ENCODE measurements at places on chromosomes 1 and 21.

GRCh38 chr1:197144570-197145325 is 1.7 kb downstream of the ASPM start:
- DNase-seq, result no peak

GRCh38 chr1:45792744-45793143 is 10.7 kb upstream of the MAST2 start:
- DNase-seq, result no peak

GRCh38 chr1:159015440-159015909 is 5.8 kb downstream of the IFI16 start:
- no peak for DNase-seq

DNA sequence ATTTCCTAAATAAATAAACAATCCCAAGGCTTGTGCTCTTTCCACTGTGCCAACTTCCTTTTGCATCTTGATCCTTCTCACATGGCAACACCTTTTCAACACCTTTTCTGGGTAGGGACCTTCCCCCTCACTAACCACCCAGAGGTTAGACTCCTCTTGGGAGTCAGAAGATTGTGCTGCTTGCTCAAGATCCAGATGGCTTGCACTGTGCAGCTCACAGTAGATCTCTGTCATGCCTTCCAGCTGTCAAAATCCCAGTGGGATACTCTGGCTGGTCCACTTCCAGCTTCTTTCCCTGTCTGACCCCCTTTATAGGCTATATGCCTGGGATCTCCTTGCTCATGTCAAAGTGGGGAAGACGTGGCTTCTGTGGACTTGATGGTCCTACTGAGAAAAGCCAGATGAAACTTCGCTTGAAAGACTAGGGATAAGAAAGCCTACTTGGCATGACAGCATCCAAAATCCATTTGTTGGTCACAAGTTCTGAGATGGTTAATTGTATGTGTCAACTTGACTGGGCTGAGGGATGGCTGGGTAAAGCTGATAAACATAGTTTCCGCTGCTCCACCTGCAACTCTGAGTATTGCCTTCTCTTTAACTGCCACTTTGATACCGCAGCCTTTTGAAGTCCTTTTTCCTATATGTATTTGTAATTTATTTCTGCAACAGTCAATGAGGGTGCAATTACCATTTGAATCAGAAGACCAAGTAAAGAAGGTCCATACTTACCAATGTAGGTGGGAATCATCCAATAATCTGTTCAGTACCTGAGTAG is 74.5 kb downstream of the S1PR1 start:
- DNase-seq, result no peak

DNA sequence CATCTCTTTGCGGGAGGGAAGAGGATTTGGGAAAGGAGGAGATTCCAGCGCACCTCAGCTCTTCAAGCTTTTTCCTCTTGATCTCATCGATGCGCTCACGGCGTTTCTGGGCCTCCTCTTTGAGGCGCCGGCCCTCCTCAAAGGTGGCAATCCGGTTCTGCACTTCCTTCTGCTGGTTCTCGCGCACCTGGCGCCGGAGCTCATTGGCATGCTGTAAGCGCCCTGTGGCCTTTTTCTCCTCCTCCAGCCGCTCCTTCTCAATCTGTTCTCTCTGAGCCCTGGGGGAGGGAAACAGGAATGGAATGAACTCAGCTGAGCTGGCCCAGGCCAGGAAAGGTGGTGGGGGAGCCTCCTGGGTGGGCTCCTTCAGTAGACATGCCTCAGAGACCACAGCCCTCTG is 10.4 kb upstream of the VSIG8 start:
- no peak for DNase-seq

GRCh38 chr1:156708218-156708661 is 2.9 kb upstream of the CRABP2 start:
- DNase-seq, result peak; percentile 76

- DNase-seq, result peak; percentile 74
Observed at GRCh38 chr1:15386164-15386749, 23.4 kb upstream of the EFHD2 start.

DNA sequence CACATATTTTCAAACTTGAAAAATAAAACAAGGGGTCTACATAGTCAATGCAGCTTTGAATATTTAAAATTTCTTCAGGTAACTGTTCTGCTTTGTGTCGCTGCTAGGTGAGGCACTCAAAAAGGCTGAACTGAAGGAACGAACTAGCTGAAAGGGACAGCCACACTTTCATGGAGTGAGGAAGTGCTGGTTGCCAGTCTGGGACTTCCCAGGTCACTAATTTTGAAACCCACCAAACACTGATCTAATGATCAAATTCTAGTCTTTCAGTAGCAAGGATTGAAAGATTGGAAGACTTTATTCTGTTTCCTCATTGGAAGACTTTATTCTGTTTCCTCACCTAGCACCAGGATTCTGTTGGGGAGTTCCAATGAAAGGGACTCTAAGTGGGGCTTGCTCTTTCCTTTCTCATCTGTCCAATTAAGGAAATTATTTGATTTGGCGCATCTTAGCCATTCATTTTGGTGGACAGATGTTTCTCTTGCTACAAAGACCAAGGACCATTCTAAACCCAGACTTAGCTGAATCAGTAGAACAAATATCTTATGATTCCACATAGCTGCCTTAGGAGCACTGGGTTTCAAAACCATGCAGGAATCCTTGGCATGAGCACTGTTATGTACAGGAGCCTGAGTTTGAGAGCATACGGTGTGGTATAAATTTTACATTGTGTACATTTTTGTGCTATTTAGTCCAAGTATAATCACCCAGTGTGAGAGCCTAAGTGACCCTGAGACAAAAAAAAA is 10.9 kb upstream of the ARID1A start:
- no peak for DNase-seq

GRCh38 chr1:208154679-208155642 is 89.2 kb downstream of the PLXNA2 start:
- DNase-seq, result peak; percentile 48

DNA sequence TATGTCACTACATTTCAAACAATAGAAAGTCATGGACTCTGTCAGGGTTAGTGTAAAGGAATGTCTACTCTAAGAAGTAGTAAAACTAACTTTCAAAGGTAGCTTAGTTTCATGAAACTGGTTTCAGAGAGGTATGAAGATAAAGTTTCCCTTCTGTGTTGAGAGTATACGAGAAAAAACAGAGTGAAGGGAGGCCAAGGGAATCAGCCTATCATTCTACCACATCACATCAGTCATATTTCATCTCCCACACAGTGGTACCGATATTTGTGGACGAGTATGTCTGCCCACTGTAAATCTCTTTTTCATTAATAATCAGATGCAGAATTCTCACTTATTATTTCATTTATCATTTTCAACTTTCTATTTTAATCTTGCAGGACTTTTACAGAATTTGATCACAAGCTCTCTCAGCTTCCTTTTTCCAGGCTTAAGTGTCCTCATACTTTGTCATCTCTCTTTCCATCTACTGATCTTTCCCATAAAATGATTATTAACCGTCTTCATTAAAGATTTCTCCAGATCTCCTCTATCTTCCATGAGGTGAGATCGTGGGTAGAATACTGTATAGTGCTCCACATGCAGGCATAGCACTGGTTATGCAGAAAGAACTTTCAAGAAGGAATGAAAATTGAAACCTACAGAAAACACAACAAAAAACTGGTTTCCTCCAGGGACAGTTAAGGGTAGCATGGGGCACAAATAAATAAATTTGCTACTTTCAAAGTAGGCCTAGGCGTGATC is 11.5 kb upstream of the IFI16 start:
- DNase-seq, result no peak

DNA sequence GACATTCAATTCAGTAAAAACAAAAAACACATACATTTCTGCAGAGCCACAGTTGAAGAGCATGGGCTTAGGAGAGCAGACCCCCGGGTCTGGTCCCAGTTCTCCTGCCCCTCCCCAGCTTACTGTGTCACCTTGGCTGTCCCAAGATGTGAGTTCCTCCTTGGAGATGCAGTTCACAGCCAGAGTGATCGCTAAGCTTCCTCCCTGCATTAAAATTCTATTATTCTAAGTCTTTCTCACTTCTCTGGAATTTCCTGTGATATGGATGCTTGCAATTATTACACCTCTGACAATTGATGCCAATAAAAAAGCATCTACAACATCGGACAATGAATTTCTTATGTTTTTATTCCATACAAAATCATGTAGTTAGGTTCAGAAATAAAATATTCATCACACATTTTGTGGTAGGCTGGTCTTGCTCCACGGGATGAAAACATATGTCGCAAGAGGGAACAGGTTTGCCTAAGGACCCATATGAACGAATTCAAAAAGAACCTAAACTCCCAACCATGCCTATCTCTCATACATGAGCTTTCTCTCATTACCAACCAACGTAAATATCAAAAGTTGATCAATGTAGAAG is 328.5 kb upstream of the RUNX1 start:
- DNase-seq, result no peak

GRCh38 chr21:25625036-25625435 is 14.0 kb upstream of the JAM2 start:
- no peak for DNase-seq

DNA sequence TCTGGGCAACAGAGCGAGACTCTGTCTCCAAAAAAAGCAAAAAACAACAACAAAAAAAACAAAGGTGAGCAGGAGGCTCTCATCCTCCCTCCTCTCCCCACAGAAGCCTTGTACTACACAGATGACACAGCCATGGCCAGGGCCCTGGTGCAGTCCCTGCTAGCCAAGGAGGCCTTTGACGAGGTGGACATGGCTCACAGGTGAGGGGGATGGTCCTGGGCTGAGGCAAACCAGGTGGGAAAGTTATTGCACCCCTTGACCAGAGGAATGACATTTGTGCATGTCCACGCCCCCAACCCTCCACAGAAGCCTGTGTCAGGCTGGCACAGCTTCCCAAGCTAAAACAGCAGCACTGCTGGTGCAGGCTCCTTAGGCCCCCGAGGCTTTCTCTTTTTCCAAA is 2.4 kb downstream of the ADPRS start:
- no peak for DNase-seq

- no peak for DNase-seq
Observed at GRCh38 chr21:30714946-30715345, 3.6 kb downstream of the KRTAP21-3 start.

GRCh38 chr1:223229756-223230155 is 86.7 kb upstream of the TLR5 start:
- DNase-seq, result no peak

GRCh38 chr1:217590598-217590997 is 40.3 kb downstream of the GPATCH2 start:
- no peak for DNase-seq

- no peak for DNase-seq
Observed at GRCh38 chr1:94434365-94435045, 16.3 kb downstream of the ABCD3 start.

DNA sequence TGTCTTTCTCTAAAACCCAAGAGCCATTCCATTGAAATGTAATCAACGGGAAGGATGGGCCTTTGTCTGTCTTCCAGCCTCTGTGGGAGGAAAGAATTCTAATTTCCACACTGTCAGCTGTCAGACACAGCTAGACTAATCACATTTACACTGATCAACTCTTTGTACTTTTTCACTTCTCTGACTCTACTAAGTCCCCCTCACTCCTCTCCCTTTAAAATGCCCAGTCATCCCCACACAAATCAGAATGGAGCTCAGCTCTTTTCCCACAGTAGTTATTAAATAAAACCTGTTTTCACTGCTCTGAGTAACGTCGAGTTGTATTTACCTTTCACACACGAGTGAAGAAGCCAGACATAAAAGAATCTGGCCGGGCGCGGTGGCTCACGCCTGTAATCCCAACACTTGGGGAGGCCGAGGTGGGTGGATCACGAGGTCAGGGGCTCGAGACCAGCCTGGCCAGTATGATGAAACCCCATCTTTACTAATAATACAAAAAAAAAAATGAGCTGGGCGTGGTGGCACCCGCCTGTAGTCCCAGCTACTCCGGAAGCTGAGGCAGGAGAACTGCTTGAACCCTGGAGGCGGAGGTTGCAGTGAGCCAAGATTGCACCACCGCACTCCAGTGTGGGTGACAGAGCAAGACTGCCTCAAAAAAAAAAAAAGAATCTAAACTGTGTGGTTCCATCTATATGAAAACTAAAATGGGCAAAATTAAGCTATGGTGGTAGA is 13.3 kb downstream of the ZBTB8OS start:
- peak; percentile 81 for DNase-seq

GRCh38 chr1:211610779-211611556 is 32.0 kb upstream of the SLC30A1 start:
- DNase-seq, result no peak

- peak; percentile 26 for DNase-seq
Observed at GRCh38 chr1:13478692-13479091, 35.1 kb downstream of the LRRC38 start.

GRCh38 chr1:42586016-42586415 is 72.2 kb upstream of the PPIH start:
- DNase-seq, result no peak

- DNase-seq, result peak; percentile 70
Observed at GRCh38 chr1:25922056-25922970, 16.1 kb upstream of the STMN1 start.

GRCh38 chr1:218779341-218780100 is 394.2 kb upstream of the LYPLAL1 start:
- DNase-seq, result no peak

DNA sequence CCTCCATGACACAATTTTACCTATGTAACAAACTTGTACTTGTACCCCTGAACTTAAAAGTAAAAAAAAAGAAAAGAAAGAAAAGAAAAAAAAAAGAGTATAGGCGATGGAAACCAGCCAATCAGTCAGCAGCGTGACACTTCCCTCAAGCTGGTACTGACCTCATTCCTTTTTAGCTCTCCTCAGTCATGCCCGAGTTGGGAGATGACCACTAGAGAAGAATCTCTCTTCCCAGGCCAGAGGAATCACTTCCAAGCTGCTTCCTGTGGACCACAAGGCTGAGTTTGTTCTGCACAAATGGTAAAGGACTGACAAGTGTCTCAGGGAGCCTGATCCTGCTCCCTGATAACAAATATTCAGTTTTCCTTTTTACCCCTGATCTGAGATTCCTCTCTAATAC is 313.5 kb upstream of the ESRRG start:
- DNase-seq, result no peak

Measured in neural progenitor cell (in vitro differentiated cells).